Stimulated activated CD4-positive, alpha-beta T cell treated with anti-CD3 and anti-CD28 coated beads, Interleukin-15, amount 100 ng/mL, for 48 hours (primary cell): ENCODE measurements at places on chromosomes 6 and 20.

DNA sequence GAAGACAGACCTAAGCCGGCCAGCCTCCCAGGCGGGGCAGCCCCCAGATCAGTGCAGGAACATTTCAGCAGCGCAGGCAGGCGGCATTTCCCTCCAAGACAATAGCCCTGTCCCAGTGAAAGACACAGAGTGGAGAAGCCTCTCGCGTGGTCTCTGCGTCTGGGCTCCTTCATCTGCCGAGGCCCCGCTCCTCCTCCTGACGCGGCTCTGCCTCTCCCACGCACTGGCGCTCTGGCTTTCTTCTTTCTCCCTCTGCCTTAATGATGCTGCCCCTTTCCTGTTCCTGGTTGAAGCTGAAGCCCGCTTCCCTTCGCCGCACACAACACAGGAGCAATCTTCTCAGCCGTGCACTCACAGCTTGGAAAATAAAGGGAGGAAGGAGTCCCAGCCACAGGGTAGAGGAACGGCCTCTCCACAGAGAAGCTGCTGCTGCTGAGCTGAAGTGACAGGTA, 347.5 kb downstream of the CDH4 start:
- DNase-seq = no peak

GRCh38 chr6:22320750-22321149, 23.9 kb upstream of the PRL start:
- DNase-seq = no peak

GRCh38 chr6:74259981-74260380, 564.0 kb downstream of the CD109 start:
- no peak for DNase-seq

DNA sequence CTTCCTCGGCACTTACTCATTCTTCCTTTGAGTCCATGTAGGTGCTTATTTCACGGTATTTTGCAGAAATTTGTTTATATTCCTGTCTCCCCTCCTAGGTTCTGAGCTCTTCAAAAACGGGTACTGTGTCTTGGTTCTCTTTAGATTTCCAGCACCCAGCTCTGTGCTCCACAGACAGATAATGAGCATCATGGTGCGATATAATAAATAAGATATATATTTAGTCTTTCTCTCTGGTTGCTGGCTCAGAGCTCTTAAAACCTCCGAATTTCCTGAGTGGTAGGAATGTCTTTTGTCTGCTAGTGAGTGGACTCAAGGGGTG, 108.1 kb upstream of the GPR6 start:
- no peak for DNase-seq

DNA sequence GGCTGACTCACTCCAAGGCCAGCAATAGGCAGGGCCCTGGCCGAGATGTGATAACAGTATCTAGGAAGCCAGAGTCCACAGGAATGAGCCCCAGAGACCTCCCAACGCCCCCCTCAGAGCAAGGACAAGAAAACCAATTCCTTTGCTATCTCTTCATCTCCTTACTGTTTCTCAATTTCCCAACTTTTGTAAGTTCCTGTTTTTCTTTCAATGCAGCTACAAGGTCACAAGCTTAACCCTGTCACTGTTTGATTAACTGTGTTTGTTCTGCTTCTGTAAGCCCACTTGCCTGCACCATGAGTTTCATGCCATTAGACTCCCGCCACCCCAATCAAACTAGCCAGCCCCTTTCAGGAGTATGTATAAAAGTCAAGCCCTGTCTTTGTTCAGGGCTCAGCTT, 3.5 kb downstream of the FKBP1C start:
- no peak for DNase-seq

GRCh38 chr6:28816339-28816908, 107.4 kb downstream of the TRIM27 start:
- DNase-seq = no peak

DNA sequence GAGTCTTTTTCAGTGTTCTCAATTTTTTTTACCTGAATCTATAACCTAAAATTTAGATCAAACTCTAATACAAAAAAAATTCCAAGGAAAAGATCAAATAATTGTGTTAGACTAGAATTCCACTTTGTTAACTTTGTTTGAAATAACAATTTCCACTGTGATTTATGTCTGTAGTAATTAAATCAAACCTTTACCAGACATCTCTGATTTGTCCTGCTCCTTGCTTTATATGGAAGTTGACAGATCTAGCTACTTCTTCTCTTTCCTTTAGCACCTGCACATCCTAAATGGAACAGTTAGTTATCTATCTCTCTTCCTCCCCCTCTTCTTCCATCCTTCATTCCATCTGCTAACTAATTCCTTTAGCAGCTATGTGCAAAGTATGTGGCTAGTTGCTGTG, 99.5 kb upstream of the TMEM30A start:
- DNase-seq = no peak

DNA sequence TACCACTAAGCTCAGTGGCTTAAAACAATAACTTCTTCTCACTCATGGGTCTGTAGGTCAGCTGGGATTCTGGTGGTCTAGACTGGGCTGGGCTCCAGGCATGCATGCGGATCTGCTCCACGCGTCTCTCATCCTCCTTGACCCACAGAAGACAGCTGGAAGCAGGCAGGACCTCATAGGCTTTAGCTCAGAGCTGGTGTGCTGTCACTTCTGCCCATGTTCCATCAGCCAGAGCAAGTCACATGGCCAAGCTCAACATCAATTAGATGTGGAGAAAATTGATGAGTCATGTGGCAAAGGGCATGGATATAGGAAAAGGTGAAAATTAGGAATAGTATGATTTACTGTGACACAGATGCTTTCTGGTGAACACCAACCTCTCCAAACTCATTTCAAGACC, 57.4 kb upstream of the PSMF1 start:
- DNase-seq = no peak

GRCh38 chr20:952196-952795, 36.2 kb upstream of the ANGPT4 start:
- DNase-seq = no peak
